Stimulated activated CD4-positive, alpha-beta T cell treated with anti-CD3 and anti-CD28 coated beads, Interleukin-2, amount 100 ng/mL, for 24 hours (primary cell): ENCODE measurements at places on chromosomes 13 and 19.

GRCh38 chr13:94419304-94419924 is 60.1 kb downstream of the DCT start:
- peak; percentile 22 for DNase-seq

DNA sequence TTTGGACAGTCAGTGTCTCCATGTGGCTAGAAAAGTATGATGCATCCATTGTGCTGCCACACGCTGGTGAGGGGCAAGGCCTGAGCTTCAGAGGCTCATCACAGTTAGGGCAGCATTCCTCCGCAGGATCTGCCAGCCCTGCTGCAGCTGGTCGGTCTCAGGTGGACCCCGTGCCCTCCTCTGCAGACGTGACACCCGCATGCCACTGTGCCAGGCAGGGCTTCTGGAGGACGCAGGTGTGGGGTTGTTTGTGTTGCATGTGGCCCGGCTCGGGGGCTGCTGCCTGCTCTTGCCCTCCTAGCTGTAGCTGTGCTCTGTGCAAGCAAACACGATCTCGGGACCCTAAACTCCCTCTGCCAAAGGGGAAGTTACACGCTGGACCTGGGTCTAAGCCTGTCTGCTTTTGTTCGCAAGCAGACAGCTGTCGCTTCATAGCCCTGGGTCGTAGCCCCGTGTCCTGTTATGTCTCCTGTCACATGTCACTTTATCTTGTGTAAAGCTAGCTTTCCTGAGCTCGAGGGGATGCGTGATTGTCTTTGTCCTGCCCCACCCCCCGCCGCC is 45.3 kb downstream of the SLC7A9 start:
- no peak for DNase-seq

GRCh38 chr19:58519087-58519354 is 589 bp downstream of the ZBTB45 start:
- DNase-seq = peak; percentile 60

- DNase-seq = peak; percentile 44
Observed at GRCh38 chr13:52127783-52128702, 830 bp downstream of the NEK5 start.

DNA sequence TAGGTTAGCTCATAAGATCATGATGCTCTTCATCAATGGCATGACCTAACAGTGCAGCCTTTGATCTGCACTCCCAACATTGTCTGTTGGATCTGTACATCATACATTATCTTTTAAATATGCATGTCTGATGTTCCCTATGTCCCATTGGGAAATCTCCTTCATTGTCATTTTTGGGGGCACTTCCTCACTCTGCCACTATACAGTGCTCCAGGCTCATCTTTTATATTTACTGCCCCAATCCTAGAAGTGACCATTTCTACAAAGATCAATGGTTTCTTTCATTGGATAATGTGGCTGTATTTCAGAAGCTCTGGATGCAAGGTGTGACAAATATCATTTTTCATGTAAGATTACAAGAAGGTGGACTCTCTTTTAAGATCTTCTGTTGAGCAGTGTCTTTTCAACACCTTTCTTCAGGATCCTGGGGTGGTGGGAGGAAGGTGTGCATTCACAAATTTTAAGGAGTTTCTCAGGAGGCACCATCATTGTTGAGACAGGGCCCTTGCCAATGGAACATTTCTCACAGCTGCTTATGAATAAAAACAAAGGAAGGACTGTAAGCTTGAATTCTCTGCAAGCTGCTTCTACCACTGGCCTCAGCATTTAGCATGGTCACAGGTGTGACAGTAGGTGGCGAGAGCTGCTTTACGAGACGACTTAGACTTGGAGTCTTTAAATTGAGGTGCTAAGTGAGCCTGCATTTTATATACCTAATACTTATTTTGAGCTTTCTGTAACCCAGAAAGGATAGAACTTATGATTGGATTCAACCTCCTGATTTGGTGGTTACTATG is 403.0 kb downstream of the LMO7 start:
- no peak for DNase-seq

DNA sequence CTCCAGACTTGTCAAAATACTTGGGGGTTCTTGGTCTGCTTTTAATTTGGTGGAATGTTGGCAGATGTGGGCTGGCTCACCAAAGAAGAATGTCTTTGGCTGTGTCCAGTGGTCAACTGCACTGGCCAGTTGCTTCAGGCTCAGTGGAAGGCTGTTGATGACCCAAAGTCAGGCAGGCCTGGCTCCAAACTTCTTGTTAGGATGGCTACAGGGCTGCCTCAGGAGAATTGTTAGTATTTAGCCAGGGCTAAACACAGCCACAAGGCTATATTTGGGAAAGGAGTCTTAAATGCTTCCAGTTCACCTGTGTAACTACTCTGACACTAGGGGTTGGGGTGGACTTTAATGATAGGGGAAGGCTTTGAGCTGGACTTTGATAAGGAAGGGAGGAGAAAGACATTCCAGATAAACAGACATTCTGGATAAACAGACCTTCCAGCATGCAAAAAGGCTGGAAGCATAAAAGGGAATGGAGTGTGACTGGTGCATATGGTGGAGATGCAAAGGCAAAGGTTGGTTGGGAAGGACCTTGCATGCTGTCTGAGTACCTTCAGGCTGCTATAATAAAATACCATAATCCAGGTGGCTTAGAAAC is 116.8 kb downstream of the FOXO1 start:
- no peak for DNase-seq

DNA sequence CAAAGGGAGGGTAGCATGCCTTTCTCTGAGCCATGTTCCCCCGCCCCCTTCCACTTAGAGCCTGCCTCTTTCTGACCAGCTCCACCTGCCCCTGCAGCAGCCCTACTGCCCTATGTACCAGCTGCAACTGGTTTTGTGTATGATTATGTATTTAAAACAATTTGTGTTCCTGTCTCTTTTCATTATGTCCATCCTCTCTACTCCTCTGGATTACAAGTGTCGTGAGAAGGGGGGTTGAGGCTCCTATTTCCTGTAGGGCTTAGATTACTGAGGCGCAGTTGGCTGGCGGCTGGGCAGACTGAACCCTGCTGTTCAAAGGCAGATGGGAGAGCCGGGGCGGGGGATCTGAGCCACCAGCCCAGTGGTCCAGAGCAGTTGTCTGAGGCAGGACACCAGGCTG is 213.3 kb downstream of the KCNRG start:
- DNase-seq = no peak

DNA sequence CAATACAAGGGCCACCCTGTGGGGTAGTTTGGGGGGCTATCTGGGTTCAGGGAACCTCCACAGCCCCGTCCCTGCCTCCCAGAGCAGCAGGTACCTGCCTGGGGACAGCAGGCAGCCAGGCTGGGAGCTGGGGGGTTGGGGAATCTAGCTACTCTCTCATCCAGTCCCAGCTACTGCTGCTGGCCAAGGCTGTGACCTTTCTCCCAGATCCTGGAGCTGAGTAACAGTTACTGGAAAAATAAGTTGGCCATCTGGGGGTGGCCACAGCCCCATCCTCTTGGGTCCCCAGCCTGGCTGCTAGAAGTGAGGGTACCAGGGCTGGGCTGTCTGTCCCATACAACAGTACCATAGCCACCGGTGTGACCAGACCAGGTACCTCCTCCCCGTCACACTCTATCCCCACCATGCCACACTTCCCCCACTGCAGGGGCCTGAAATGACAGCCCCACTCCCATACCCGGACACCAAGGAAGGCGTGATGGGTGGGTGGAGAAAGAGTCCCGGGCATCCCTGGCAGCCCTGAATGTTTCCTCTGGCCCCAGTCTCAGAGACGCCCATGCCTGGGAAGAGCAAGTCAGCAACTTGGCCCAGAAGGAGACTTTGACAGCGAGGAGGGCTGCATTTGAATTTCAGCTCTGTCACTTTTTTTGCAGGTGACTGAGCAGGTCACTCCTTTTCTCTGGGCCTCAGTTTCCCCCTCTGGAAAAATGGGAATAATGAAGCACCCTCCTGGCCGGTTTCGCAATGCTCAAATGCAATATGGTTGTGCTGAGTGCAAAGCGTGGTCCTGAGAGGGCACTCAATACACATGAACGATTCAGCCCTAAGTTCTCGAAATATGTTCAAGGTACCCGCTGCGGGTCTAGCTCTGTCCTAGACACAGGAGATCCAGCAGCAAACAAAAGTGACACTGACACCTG is 30.7 kb upstream of the NFIC start:
- DNase-seq = no peak

GRCh38 chr13:95471960-95472359 is 80.6 kb upstream of the CLDN10 start:
- DNase-seq = no peak

DNA sequence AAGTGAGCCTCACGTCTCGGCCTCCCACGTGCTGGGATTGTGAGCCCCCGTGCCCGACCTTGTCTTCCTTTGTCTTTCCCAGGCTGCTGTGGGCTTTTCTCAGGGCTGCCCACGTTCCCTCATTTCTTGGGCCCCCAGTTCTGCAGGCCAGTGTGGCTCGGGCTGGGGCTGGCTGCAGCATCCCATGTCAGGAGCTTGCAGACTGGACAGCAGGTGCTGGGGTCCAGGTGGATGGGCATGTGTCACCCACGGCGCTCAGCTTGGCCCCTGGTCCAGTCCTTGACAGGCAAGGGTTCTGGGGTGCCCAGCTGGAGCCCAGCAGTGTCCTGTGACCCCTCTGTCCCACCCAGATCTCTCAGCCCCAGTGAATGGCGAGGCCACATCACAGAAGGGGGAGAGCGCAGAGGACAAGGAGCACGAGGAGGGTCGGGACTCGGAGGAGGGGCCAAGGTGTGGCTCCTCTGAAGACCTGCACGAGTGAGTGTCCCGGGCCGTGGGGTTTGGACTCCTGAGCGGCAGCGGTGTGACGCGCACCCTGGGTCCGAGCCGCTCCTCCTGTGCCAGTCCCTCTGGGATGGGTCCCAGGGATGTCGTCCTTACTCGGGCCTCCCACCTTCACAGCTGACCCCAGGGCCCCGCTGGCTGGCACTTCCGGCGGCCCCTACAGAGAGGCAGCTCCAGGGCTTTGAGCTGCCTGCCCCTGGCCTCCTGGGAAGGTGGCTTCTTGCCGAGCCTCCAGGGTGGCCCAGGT is 17.3 kb downstream of the PLIN4 start:
- no peak for DNase-seq

GRCh38 chr19:43658001-43658400 is 12.0 kb downstream of the PLAUR start:
- DNase-seq = no peak
